ENCODE measurements at places on chromosomes 3 and 15. TPM values are rescaled to one million over a fixed set of nuclear protein-coding genes. Genes with fewer than 3 reads are reported as not detected.

DNA sequence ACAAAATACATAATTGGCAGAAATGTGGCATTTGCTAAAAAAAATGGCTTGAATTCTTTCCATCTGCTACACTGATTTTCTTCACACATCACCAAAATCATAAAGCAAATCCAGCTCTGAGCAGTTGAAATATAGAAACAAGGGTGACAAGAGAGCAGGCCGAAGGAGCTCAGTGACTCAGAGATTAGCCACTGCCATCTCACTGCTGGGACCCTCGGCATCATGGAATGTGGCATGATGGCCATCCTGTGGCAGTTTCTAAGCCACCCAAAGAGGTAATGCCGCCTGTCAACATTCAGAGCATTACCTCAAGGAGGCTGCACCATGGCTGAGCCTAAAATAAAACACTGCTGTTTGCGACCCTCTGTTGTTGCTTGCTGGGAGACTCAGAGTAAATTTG is 80.5 kb upstream of the OSBPL11 start:
- DNase-seq: no peak

DNA sequence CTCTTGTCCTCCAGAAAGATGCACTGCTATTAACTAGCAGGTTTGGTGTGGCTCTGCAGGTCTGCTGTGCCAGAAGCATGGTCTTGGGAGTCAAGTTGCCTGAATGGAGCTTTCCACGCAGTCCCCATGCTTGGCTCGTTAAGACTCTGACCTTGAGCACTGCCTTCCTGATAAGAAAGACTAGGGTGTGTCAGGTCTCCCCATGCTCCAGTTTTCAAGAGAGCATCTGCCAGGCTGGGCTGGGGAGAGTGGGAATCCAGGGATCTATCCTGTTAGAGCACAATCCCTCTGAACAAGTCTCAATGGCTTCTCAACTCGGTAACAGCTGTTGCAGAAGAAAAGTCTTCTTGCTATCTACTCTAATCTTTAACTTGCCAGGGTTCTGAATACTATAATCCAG is 98.2 kb downstream of the TJP1 start:
- DNase-seq: no peak

DNA sequence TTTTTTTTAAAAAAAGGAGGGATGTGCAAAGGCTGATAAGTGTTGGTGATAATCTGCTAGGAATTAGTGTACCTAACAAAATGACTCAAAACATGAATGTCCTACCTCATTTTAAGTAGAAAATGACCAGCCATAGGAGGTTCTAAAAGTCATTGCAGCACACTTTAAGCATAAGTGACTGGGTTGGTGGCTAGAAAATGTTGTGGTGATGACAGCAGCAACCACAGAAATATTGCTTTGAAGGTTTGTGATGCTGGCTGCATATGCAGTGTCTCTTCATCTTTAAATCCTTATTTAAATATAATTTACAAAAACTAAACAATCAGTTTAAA is 55.2 kb downstream of the CMSS1 start:
- DNase-seq: no peak

- no peak for DNase-seq
Observed at GRCh38 chr15:89142423-89142822, 54.2 kb downstream of the ABHD2 start.

- no peak for DNase-seq
Observed at GRCh38 chr3:44890852-44891251, 16.4 kb downstream of the TGM4 start.

The LSAMP gene
- total RNA-seq: not detected

The SPINT1 gene
- 0.90 TPM for total RNA-seq

The FSD2 gene
- not detected for total RNA-seq

Measured in dermis microvascular lymphatic vessel endothelial cell (primary cell).